ENCODE measurements at places on chromosomes 7 and 10. TPM values are rescaled to one million over a fixed set of nuclear protein-coding genes. Genes with fewer than 3 reads are reported as not detected.

AP4M1 gene
- 22.8 TPM for total RNA-seq

GRCh38 chr7:452226-452751 lies 67.4 kb downstream of the PDGFA start:
- no peak overlapping the region for H3K4me3 ChIP-seq
- H3K36me3 ChIP-seq, result no peaks in the 10 kb centered on the region
- H3K27me3 ChIP-seq, result no peaks in the 10 kb centered on the region
- no peak overlapping the region for H3K27ac ChIP-seq
- no peaks in the 10 kb centered on the region for H3K4me1 ChIP-seq

GRCh38 chr7:22435105-22435504 lies 64.9 kb downstream of the STEAP1B start:
- H3K27me3 ChIP-seq, result no peaks in the 10 kb centered on the region
- no peak overlapping the region for H3K27ac ChIP-seq
- H3K4me1 ChIP-seq, result no peaks in the 10 kb centered on the region
- H3K4me3 ChIP-seq, result no peak overlapping the region

DNA sequence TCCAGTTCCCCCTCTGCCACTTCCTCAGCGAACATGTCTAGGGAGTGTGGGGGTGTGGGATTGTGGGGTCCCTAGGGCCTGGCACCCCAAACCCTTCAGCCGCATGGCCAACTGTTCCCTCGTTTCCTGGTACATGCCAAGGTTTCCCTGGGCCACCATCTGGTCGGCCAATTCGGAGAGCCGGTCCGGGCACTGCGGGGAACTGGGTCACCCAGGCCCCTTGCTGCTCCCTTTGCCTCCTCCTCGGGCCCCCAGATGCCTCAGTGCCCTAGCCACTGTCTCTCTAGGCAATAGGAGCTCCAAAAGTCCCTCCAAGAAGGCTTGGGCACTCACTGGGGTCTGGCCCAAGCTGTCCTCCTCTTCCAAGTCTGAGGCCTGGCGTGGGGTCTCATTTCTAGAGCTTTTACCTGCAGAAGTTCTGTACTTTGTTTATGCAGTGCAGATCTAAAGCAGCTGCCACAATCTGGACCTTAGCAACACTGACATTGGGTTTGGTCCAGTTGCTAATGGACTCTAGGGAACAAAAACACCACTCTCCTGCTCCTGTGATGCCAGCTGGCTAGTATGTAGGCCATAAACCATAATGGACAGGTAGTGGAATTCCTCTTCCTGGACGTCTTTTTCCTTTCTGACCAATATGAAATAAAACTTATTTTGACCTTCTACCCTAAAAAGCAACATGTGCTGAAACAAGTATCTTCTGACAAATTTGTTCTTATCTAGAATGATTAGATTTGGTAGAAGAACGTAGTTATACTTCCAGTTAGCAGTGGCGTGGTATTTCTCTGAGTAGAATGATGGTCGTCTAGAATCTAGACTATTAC lies 172.9 kb downstream of the LRRC4 start:
- H3K4me1 ChIP-seq, result peaks cover 3% of the 10 kb centered on the region
- DNase-seq, result no peak
- no peaks in the 10 kb centered on the region for H3K27me3 ChIP-seq
- H3K4me3 ChIP-seq, result no peak overlapping the region
- H3K36me3 ChIP-seq, result no peaks in the 10 kb centered on the region

DNA sequence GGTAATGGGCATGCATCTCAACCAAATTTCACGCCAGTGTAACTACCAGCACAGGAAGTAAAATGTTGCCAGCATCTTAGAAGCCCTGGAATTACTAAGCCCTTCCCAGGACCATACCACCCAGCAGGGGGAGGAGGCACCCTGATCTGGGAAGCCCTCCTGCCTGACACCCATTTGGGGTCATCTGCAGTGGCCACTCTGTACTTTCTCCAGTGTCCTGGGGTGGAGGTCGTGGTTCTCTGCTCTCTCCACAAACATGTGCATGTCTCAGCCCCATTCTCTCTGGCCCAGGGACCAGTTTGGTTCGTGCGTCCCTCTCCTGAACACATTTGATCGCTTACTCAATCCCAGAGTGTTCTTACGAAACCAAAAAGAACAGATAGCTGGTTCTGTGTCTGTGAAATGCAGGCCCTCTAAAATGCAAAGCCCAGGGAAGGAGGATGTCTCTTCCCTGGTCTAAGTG lies 9.4 kb upstream of the LRRC27 start:
- no peaks in the 10 kb centered on the region for H3K4me1 ChIP-seq
- DNase-seq, result no peak
- no peaks in the 10 kb centered on the region for H3K27me3 ChIP-seq
- no peaks in the 10 kb centered on the region for H3K36me3 ChIP-seq

DNA sequence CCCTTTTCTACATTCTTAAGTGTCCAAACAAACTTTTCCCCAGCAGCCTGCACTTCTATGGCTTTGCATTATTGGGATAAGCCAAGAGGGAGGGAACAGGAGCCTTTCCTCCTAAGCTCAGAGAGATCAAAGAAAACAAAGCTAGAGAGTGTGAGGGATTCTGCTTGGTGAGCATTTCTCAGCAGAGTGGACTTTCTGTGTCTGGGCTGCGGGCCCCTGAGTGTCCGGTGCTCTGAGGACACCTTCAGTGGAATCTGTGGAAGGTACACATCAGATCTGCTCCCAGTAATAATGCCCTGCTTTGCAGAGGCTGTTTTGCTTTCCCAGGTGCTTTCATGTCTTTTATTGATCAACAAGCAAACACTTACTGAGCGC lies 50.2 kb downstream of the KCNMA1 start:
- no peaks in the 10 kb centered on the region for H3K4me1 ChIP-seq
- no peak for DNase-seq
- no peak overlapping the region for H3K27ac ChIP-seq
- no peaks in the 10 kb centered on the region for H3K36me3 ChIP-seq

DNA sequence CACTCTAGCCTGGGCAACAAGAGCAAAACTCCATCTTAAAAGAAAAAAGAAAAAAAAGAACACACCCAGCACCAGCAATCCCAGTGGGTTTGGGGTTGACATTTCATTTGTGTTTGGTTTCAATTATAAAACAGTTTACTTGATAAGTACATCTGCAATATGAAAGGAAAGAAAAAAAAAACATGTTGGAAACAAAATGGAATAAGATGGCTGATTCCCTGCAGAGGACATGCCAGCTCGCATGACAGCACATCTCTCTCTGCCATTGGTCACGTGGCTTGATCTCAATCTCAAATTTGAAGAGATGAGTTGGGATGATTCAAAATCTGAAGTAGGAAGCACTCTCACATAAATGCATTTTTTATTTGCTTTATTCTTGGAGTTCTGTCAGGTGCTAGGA lies 28.0 kb downstream of the MYOF start:
- no peaks in the 10 kb centered on the region for H3K36me3 ChIP-seq
- no peak overlapping the region for H3K27ac ChIP-seq
- no peak for DNase-seq
- peaks cover 4% of the 10 kb centered on the region for H3K4me1 ChIP-seq

- no peaks in the 10 kb centered on the region for H3K36me3 ChIP-seq
- DNase-seq, result no peak
- no peaks in the 10 kb centered on the region for H3K27me3 ChIP-seq
- no peak overlapping the region for H3K4me3 ChIP-seq
- H3K27ac ChIP-seq, result no peak overlapping the region
- H3K4me1 ChIP-seq, result peaks cover 10% of the 10 kb centered on the region
Observed at GRCh38 chr10:35417795-35418194, 81.5 kb downstream of the CCNY start.

- H3K27ac ChIP-seq, result no peak overlapping the region
- no peaks in the 10 kb centered on the region for H3K36me3 ChIP-seq
- H3K27me3 ChIP-seq, result no peaks in the 10 kb centered on the region
- no peaks in the 10 kb centered on the region for H3K4me1 ChIP-seq
Observed at GRCh38 chr10:84826704-84827103, 498.3 kb downstream of the CCSER2 start.

DNA sequence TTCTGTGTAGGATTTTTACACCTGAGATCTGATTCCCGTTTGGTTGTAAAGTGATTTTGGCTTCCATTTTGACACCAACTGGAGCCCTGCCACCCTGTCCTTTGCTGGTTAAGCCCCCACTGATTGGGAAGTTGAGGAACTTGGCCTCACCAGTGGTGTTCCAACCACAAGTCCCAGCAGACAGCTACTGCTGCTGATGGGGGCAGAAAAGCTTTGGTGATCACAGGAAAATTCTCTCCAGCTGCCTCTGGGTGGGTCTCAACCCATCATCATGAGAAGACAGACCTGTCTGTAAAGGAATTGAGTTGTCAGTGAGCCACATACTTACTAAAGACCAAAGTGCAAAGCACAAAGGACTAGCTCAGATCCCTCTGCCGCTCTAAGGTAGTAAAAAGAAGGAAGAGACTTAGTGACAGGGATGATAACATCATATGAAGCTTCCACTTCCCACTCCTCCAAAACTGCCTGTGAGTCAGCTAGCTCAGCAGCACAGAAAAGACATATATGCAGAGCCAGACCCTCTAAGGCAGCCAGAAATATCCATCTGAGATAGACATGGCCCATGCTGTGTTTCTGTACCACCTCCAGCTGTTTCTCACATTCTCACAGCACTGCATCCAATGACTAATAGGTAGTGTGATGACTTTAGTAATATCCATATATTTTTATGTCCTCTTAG lies 22.4 kb upstream of the LRRC17 start:
- no peaks in the 10 kb centered on the region for H3K36me3 ChIP-seq
- H3K27me3 ChIP-seq, result no peaks in the 10 kb centered on the region
- no peak for DNase-seq
- H3K4me3 ChIP-seq, result no peak overlapping the region
- H3K4me1 ChIP-seq, result peaks cover 3% of the 10 kb centered on the region

NPVF gene
- not detected for total RNA-seq

DNA sequence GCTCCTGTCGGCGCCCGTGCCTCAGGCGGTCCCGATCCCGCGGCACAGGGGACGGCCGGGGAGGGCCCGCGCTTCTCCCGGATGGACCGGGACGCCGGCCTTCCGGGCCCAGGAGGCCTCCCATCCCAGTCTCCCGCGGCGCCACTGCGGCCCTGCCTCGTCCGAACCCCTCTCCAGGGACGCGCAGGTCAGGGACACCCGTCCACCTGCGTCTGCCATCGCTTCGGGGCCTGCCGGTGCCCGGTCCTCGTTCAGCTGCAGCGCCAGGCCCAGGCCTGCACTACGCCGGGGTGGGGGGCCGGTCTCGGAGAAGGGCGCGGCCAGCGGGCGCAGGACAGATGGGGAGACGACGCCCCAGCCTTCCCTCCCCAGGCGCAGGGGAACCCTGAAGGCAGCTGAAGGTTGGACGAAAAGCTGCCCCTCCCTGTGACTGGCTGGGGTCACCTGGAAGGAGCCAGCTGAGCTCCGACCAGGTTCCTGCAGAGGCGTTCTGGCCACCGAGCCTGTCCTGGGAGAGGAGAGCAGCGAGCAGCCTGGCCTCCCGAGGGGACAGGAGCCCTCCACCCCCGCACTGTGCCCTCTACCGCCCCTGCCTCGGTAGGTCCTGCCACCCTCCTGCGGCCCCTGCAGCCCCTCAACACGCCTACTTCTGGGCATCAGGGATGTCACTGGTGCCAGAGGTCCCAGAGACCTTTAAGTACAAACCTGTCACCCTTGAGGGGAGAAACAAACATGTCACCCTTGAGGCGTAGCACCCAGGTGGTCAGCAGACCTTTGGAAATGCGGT lies 84.3 kb downstream of the LANCL2 start:
- H3K36me3 ChIP-seq, result no peaks in the 10 kb centered on the region
- DNase-seq, result no peak
- H3K4me3 ChIP-seq, result no peak overlapping the region
- no peak overlapping the region for H3K27ac ChIP-seq
- H3K27me3 ChIP-seq, result no peaks in the 10 kb centered on the region
- no peaks in the 10 kb centered on the region for H3K4me1 ChIP-seq

DNA sequence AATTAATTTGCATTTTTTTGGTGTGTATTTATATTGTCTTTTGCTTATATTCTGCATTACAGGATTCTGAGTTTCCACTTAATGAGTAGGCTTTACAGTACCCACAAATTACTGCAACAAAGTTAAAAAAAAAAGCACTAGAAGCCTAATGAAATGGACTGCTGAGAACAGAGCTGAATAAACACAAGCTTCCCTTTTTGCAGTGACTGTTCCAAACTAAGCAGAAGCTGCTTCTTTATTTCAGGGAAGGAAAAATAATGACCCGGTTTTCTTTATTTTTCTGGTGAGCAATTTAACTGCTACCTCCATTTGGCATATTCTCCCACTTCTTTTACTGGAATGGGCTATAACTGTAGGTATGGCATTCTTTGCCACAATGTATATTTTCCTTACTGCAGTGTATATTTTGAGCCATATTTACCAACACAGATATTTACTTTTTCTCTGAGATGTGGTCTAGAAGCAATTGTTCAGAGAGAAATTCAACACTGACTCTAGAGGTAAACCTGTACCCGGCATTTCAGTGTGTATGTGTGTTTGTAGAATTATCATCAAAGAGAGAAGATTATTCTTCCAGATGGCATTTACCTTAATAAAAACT lies 56.9 kb downstream of the HDAC9 start:
- H3K36me3 ChIP-seq, result no peaks in the 10 kb centered on the region
- H3K27ac ChIP-seq, result no peak overlapping the region
- no peaks in the 10 kb centered on the region for H3K4me1 ChIP-seq
- no peak for DNase-seq
- H3K27me3 ChIP-seq, result no peaks in the 10 kb centered on the region

GRCh38 chr10:128096486-128097199 lies 29.6 kb downstream of the MKI67 start:
- no peaks in the 10 kb centered on the region for H3K36me3 ChIP-seq
- H3K27me3 ChIP-seq, result no peaks in the 10 kb centered on the region
- DNase-seq, result no peak
- no peaks in the 10 kb centered on the region for H3K4me1 ChIP-seq

GRCh38 chr7:156783864-156784263 lies 109.1 kb downstream of the LMBR1 start:
- H3K4me3 ChIP-seq, result no peak overlapping the region
- H3K27me3 ChIP-seq, result no peaks in the 10 kb centered on the region
- no peak for DNase-seq
- no peaks in the 10 kb centered on the region for H3K4me1 ChIP-seq
- H3K36me3 ChIP-seq, result no peaks in the 10 kb centered on the region

GRCh38 chr10:26721561-26721960 lies 24.1 kb downstream of the PDSS1 start:
- H3K36me3 ChIP-seq, result peaks cover 6% of the 10 kb centered on the region
- H3K27me3 ChIP-seq, result no peaks in the 10 kb centered on the region
- no peak overlapping the region for H3K4me3 ChIP-seq
- no peak for DNase-seq
- no peaks in the 10 kb centered on the region for H3K4me1 ChIP-seq
- H3K27ac ChIP-seq, result no peak overlapping the region

GRCh38 chr10:129756912-129757901 lies 206.9 kb downstream of the EBF3 start:
- H3K4me1 ChIP-seq, result no peaks in the 10 kb centered on the region
- H3K27me3 ChIP-seq, result no peaks in the 10 kb centered on the region
- DNase-seq, result peak; percentile 6
- peak overlapping the region; percentile 64 for H3K4me3 ChIP-seq

GRCh38 chr7:51016546-51016945 lies 233.8 kb upstream of the GRB10 start:
- no peaks in the 10 kb centered on the region for H3K27me3 ChIP-seq
- no peak overlapping the region for H3K27ac ChIP-seq
- H3K4me1 ChIP-seq, result no peaks in the 10 kb centered on the region
- no peaks in the 10 kb centered on the region for H3K36me3 ChIP-seq

TRPV5 gene
- 1.4 TPM for total RNA-seq

- no peak for DNase-seq
- H3K27ac ChIP-seq, result no peak overlapping the region
- no peaks in the 10 kb centered on the region for H3K27me3 ChIP-seq
- H3K36me3 ChIP-seq, result no peaks in the 10 kb centered on the region
- H3K4me1 ChIP-seq, result no peaks in the 10 kb centered on the region
Observed at GRCh38 chr7:131869986-131870385, 313.6 kb upstream of the PODXL start.

All from kidney (tissue), 22 donors.